DMS79 (cell line): ENCODE measurements at places on chromosomes 1 and 21.

DNA sequence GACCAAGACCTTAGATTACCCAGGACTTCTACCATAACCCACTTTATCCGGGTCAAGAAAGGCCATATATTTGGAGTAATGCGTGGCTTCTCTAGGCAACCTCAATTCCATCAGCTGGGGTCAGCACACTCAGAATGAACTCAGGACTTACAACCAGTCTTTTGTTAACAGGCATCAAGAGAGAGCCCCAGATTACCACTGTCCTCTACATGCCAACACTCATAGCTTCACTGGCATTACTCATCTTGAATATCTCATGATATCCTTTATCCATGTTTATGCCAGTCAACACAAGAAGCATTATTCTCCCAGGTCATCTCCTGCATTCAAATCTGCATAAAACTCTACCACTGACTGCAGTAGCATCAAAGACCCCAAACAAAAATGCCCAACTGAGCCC, 6.6 kb upstream of the FCGR2A start:
- no peak for DNase-seq

- DNase-seq, result no peak
Measured at GRCh38 chr1:23433122-23433521, 8.6 kb upstream of the TCEA3 start.

- DNase-seq, result no peak
Measured at GRCh38 chr1:241551759-241552638, 19.8 kb downstream of the KMO start.

DNA sequence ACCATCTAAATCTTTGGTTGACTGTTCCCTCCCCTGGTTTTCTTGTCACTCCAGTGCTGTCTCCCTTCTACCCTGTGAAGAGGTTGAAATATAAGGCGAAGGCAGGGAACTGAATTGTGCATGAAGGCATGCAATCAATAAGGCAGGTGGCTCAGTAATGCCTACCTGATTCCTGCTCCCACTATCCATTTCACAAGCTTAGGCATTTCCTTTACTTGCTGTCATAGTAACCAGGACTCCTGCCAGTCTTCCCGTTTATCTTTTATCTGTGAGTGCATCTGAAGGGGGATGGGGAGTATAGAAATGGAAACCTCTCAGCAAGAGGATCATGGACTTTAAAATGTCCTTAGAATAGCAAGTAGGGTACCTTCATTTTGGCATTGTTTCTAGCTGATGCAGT, 40.5 kb downstream of the MRPS6 start:
- no peak for DNase-seq

GRCh38 chr1:26289158-26290059, 9.5 kb downstream of the SH3BGRL3 start:
- peak; percentile 75 for DNase-seq
